Left kidney (tissue), 8 donors: ENCODE measurements at places on chromosomes 5 and 9. TPM values are rescaled to one million over a fixed set of nuclear protein-coding genes. Genes with fewer than 3 reads are reported as not detected.

Gene RAD1
- 43.0 TPM for polyA plus RNA-seq

Gene PCDHB10
- 7.2 TPM for polyA plus RNA-seq

Gene ECM2
- polyA plus RNA-seq: 14.9 TPM

Gene DRD1
- not detected for polyA plus RNA-seq

Gene POLR3G
- 4.9 TPM for polyA plus RNA-seq

Gene GLRA1
- polyA plus RNA-seq: 0.13 TPM

Gene ZNF484
- 12.0 TPM for polyA plus RNA-seq

Gene BAAT
- polyA plus RNA-seq: 0.47 TPM

Gene TLX3
- polyA plus RNA-seq: not detected

Gene PCDHGA7
- 2.2 TPM for polyA plus RNA-seq

Gene TSSK1B
- 0.12 TPM for polyA plus RNA-seq

Gene FOXD4L3
- not detected for polyA plus RNA-seq

Gene CDH12
- 7.5 TPM for polyA plus RNA-seq

Gene GGTA1
- 5.2 TPM for polyA plus RNA-seq

Gene ARL10
- polyA plus RNA-seq: 16.8 TPM

Gene ARL15
- 30.9 TPM for polyA plus RNA-seq

Gene CDO1
- 22.9 TPM for polyA plus RNA-seq

Gene APBA1
- polyA plus RNA-seq: 17.9 TPM

Gene SYNPO
- 85.9 TPM for polyA plus RNA-seq

Gene SHC3
- polyA plus RNA-seq: 2.7 TPM

Gene ADCY2
- 5.5 TPM for polyA plus RNA-seq

Gene CDC25C
- polyA plus RNA-seq: 11.7 TPM

Gene PCDHGB5
- 10.9 TPM for polyA plus RNA-seq

Gene DEPDC1B
- polyA plus RNA-seq: 35.0 TPM

Gene LCN6
- not detected for polyA plus RNA-seq

Gene PPP3R2
- polyA plus RNA-seq: not detected

Gene FKBP15
- 33.4 TPM for polyA plus RNA-seq

Gene NUTM2G
- 1.1 TPM for polyA plus RNA-seq

Gene MSX2
- polyA plus RNA-seq: 1.0 TPM

Gene TNC
- polyA plus RNA-seq: 323 TPM

Gene CTNND2
- 2.8 TPM for polyA plus RNA-seq

Gene PLAC8L1
- polyA plus RNA-seq: 2.4 TPM

Gene HTR1A
- polyA plus RNA-seq: not detected

Gene CCDC192
- 1.5 TPM for polyA plus RNA-seq

Gene PCDHB2
- 6.6 TPM for polyA plus RNA-seq

Gene PCDHA11
- polyA plus RNA-seq: 0.52 TPM

Gene PAEP
- 0.42 TPM for polyA plus RNA-seq

Gene FRMD3
- polyA plus RNA-seq: 20.9 TPM

Gene GPRIN1
- 2.2 TPM for polyA plus RNA-seq

Gene AGXT2
- polyA plus RNA-seq: 45.6 TPM

Gene CNTNAP3B
- 17.5 TPM for polyA plus RNA-seq

Gene VCAN
- polyA plus RNA-seq: 398 TPM

Gene PLPP7
- 1.9 TPM for polyA plus RNA-seq

Gene AHRR
- 5.9 TPM for polyA plus RNA-seq

Gene ARL14EPL
- polyA plus RNA-seq: not detected

Gene ANKRD20A1
- polyA plus RNA-seq: 6.1 TPM

Gene GRM6
- polyA plus RNA-seq: 1.9 TPM

Gene IFNW1
- polyA plus RNA-seq: not detected

Gene CYLC2
- polyA plus RNA-seq: not detected

Gene FAM169A
- polyA plus RNA-seq: 24.3 TPM

Gene CCNJL
- 8.2 TPM for polyA plus RNA-seq

Gene GAPT
- 0.55 TPM for polyA plus RNA-seq

Gene TMEM250
- 14.0 TPM for polyA plus RNA-seq

Gene ZFP37
- 13.8 TPM for polyA plus RNA-seq

Gene LRRC70
- 7.3 TPM for polyA plus RNA-seq

Gene HAVCR2
- 18.2 TPM for polyA plus RNA-seq
